ENCODE measurements at places on chromosomes 5 and 9.
A peak's percentile ranks its signal among the peaks of the same experiment; 100 is the strongest.

- DNase-seq: no peak
These were observed 273.5 kb upstream of the IRX2 start for GRCh38 chr5:3024976-3025375.

DNA sequence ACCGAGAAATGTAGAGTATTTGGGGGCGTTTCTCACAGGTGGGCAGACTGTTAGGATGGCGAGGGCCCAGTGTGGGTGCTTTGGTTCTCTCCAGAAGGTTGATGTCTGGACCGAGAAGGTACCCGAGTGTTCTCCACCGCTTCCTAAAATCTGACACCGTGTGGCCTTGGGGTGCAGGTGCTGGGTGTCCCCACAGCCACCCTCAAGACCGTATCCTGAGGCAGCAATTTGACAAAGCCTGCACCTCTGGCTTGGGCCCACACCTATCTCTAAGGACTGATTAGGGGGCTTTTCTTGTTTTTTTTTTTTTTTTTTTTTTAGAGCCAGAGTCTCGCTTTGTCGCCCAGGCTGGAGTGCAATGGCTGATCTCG is 1.3 kb downstream of the PPP1R26 start:
- DNase-seq: no peak

DNA sequence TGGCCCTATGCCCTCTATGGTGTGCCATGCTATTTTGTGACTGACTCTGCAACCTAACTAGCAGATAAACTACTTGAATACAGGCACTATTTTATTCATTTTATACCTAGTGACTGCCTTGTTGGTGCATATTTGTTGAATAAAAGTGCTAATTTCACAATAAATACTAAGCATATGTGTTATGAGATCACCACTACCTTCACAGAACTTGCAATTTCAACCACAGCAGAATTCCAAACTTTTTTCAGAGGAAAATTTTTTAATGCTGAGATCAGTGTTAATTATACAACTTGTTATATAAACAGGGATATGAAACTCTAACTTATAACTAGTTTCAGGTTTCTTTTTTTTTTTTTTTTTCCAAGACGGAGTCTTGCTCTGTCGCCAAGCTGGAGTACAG is 94.8 kb downstream of the NR3C1 start:
- peak; percentile 12 for DNase-seq

DNA sequence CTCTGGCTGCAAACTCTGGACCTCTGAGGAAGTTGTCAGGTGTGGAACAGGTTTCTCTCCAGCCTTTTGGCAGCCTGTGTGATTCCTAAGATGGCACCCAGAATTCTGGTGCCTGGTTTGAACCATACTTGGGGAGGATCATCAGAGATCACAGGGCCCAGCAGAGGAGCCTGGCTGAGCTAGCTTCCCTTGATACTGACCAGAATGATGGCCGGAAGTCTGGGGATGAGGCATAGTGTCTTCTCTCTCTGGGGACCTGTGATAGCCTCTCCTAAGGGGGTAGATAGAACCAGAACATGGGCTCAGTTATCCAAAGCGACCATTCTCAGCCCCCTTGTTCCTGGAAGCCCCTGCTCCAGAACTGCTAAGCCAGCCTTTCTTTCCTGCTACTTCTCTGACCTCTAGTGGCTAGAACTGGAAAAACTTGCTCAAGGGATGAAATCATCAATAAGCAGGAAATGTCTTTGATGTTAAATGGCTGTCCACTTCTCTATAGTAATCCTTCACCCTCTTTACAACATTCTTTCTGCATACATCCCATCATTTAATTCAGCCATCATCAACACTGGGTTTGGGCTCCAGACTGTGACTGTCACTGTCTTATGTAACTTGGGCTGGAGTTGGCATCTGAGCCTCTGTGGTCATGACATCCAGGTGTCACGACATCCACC is 55.1 kb downstream of the C9orf152 start:
- DNase-seq: no peak

GRCh38 chr5:39716532-39717028 is 291.8 kb upstream of the DAB2 start:
- DNase-seq: peak; percentile 3

DNA sequence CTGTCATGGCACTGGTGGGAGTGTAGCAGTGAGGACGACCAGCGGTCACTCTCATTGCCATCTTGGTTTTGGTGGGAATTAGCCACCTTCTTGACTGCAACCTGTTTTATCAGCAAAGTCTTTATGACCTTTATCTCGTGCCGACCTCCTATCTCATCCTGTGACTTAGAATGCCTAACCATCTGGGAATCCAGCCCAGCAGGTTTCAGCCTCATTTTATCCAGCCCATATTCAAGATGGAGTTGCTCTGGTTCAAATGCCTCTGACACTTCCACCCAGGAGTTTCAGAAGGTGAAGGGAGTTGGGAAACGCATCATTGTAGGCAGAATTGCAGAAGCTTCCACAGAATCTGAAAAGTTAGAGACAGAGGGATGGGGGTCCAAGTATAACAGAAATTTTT is 35.4 kb downstream of the SHC3 start:
- no peak for DNase-seq

DNA sequence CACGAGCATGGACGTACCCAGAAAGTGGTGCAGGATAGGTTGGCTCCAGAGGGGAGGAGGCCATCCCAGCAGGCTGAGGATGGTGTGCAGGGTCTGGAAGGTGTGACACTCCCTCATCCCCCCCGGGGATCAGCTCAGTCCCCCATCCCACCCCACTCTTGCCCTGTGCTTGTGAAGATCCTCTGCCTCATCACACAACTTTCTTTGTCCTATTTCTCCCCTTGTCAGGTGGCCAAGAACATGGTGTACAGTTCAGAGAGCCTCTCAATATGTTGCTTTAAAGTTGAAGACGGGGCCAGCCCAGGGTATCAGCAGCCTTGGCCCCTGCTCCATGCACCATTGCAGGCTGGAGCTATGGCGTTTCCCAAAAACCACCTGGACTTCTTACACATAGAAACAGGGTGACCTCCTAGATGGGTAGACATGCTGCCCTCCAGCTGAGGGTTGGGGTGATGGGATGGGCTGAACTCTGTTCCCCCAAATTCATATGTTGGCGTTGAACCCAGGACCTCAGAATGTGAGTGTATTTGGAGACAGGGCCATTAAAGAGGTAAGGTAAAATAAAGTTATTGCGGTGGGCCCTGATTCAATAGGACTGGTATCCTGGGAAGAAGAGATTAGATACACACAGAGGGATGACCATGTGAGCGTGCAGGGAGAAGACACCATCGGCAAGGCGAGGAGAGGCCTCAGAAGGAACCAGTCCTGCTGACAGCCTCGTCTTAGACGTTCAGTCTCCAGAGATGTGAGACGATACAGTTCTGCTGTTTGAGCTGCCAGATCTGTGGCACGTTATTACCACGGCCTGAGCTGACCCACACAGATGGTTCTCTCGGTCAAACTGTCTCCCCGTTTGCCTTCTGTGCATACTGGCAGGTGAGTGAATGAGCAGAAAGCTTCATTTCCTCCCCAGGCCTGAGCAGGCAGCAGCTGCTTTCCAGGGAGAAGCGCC is 272.5 kb downstream of the GADD45G start:
- DNase-seq: no peak

DNA sequence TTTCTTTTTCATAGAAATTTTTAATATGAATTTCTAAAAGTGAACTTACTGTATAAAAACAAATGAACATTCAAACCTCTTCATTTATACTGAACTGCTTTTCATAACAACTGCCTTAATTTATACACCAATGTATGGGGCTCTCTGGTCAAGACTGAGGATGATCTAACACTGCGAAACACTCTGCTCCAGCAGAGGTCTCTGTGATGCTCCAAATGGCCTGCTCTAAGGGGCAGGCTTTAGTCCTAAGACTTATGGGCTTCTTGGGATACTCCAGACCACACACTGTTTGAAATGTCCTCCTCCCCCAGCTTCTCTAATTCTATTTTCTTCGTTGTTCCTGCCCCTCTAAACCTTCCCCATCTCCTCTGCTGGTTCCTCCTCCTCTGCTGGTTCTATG is 58.5 kb downstream of the LIFR start:
- DNase-seq: no peak

DNA sequence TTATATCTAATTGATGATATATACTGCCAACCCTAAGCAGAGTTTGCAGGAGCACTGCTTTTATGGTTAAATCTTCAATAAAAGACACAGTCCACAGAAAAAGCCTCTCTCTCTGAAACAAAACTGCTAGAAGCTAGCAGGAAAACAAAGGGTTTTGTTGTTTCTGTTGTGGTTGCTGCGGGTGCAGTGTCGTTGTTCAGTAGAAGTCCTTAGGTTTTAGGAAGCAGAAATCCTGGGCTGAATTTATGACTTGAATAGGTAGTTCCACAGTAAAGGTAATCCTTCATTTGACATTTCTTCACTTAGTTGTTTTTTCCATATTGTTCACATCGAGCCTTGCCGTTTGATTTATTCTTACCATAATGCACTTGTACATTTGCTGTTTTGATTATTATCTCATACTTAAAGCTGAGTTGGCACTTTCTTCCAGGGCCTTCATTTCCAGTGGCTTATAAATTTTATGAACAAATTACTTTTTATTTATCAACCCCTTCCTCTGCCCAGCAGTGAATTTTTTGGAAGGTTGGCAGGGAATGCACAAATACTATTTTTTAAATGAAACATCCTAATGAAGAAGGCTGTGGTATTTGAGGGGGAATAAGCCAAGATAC is 209.6 kb upstream of the SLC30A5 start:
- no peak for DNase-seq

GRCh38 chr9:26334706-26335105 is 557.9 kb downstream of the CAAP1 start:
- DNase-seq: no peak

DNA sequence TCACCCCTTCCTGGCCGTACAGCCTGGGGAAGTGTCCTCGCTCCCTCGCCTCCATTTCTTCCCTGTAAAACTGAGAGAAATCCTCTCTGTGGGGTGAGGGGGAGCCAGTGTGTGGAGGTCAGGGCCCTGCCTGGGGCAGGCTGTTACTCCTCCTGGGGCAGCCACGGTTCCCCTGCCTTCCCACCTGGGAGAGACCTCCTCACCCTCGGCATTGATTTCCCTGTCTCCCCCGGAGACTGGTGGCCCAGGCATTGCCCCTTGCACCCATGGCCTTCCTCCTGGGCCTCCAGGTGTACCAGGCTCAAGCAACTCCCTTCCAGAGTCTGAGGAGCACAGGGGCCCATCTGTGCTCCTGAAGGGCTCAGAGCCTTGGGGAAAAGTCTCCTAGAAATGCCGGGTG is 75.6 kb upstream of the RNU6ATAC start:
- no peak for DNase-seq

DNA sequence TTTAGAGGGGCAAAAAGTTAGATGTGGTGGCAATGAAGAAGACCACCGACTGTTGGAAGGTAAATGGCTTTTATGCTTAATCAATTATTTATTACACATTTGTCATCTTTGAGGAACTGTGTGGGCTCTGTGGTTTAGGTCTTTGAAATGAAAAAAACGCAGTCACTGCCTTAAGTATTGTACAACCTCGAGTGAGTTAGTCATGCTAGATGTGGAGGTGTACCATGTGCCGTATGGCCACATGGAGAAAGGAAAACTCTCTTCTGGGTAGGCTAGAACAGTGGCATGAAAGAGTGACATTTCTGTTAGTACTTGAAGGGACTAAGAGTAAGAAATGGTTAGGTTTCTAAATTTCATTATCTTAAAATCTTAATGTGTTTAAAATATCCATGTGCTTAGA is 166.1 kb downstream of the HACD4 start:
- DNase-seq: no peak

- no peak for DNase-seq
These were observed 92.5 kb downstream of the RAB3C start for GRCh38 chr5:58675341-58675740.

DNA sequence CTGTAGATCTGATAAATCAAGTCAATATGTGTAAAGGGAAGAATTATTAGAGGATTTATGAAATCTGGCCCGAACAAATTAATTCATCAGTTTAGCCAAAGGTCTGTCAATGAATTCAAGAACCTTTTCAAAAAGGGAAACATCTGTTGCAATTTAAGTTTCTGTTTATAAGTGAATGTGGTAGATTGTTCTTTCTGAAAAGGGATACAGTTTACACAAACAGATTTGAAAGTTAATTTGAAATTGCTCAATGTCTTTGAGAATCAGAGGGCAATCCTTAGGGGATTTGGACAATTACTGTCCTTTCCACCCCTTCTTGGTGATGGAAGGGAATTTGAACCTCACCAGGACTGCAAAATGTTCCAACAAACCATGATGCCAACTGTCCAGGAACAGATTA is 29.7 kb upstream of the ERCC6L2 start:
- DNase-seq: peak; percentile 71

GRCh38 chr9:82934949-82935348 is 128.0 kb downstream of the RASEF start:
- DNase-seq: no peak

- DNase-seq: no peak
These were observed 2.8 kb downstream of the CKS2 start for GRCh38 chr9:89313842-89314241.

DNA sequence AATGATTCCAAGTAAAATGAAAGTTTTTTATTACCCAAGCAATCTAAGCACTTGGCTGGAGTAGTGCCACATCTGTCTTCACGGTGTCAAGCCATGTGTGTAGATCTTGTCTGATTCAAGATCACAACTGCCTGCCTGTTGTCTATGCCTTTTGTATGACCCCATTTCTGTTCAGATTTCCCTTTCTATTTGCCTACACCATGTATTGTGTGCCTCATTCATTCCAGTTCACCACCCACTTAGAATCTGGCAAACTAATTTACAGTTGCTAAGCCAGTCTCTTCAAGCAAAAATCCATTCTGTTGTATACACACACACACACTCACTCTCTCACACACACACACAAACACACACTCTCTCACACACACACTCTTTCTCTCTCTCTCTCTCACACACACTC is 33.7 kb downstream of the GLDC start:
- no peak for DNase-seq

DNA sequence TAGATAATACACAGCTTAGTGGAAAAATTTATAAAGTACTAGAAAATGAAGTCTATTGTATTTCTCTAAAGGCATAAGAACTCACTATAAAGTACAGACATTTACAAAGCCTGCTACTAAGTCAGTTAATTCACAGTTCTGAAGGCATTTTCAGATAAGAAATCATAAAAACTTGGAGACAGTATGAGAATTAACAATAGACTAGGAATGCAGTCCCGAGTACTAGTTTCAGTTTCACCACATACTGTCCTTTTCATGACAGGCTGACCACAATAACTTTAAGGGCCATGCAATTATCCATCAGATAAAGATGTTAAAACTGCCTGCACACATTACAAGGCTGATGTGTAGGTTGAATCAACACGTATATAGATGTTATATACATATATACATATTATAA is 362.6 kb upstream of the SMC2 start:
- DNase-seq: no peak

DNA sequence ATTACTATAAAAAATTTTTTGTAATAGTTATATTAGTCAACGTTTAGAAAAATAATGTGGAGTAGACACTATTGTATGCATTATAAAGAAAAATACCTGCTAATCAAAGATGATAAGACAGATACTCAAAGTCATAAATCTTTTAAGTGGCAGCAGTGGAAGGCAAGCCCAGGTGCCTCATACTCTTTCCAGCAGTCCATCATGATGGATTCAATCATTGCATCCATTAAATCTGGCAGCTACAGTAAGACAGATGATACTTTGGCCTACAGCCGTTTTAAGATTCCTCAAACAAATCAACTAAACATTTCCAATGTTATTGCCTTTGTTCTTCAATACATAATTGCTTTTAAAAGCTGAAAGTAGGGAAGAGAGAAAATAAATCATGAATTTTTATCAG is 1392.9 kb upstream of the NUDT12 start:
- no peak for DNase-seq

GRCh38 chr5:29089591-29090130 is 2051.3 kb upstream of the CDH9 start:
- no peak for DNase-seq
